ENCODE measurements at places on chromosomes 2 and 18.

GRCh38 chr2:7744827-7745226, 827.6 kb downstream of the RNF144A start:
- no peak for DNase-seq

GRCh38 chr2:70648961-70649360, 95.3 kb upstream of the TGFA start:
- no peak for DNase-seq

DNA sequence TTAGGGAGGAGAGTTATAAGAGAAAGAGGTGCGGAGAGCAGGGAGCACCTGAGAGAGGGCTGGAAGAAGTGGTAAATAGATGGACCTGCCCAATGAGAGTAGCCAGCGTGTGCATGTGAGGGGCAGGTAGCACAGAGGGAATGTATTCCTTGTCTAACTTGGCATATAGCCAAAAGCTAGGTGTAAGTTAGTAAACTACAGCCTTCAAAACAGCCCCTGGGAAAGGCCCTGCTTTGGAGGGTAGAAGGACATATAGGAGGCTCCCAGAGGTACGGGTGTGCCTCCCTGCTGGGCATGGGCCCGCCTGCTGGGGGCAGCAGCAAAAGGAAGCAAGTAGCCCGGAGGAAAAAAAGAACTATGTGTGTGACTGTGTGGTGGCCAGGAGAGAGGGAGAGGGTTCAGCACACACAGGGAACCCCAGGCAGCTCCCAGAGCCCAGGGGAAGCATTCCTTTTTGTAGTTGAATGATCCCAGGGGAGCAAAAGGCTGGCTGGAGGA, 48.0 kb downstream of the TCF7L1 start:
- no peak for DNase-seq

- DNase-seq = no peak
Measured at GRCh38 chr18:29378651-29379136, 1201.8 kb upstream of the CDH2 start.

DNA sequence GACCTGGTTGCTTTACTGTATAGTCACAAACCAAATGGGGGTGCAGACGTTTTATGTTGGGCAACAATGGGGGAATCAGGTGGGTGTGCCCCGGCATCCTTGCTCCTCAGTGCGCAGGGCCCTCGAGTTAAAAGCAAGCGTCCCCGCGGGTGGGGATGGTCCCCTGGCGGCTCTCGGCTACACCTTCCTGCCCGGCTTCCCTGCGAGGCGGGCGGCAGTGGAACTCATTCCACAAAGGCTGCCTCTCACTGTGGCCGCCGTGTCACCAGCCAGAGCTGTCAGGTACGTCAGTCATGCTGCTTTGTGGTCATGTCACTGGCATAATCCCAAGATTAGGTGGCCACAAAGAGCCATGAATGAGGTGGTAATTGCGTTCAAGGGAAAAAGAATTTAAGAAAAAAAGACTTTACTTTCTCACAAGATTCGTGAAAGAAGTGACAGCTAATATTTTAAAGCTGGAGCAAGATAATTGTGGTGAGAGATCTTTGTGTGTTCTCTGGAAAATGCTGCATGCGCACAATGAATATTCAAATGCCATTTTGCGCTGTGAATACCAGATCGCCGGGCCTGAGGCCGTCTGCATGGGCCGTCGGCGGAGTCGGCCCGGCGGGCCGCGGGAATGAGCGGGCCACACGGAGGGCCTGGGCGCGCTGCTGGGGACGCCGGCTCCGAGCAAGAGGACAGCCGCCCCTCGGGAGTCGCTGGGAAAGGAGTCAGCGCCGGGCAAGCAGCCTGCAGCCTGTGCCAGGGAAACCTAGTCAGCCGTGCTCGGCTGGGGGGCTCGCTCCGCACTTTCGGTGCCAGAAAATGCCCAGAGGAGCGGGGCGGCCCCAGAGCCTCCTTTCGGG, 82.3 kb upstream of the LDLRAD4 start:
- peak; percentile 11 for DNase-seq

GRCh38 chr18:9340472-9340871, 5.9 kb downstream of the TWSG1 start:
- no peak for DNase-seq

DNA sequence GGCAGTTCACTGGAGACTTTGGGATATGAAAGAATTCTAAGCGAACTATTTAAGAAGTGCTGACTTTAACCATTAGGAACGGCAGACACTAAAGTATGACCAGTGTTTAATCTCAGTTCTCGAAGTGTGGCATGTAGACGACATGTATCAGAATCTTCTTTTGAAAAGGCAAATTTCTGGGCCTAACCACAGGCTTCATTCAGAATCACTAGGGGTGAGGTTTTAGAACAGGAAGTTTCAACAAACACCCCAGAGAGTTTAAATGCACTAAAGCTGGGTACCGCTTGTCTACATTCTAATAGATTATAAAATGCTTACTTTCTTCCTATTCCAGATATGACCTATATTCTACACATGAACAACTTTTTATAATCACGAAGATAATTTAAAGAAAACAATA, 180.3 kb downstream of the ANKRD44 start:
- DNase-seq = no peak

GRCh38 chr2:71876542-71877451, 270.9 kb downstream of the CYP26B1 start:
- no peak for DNase-seq

DNA sequence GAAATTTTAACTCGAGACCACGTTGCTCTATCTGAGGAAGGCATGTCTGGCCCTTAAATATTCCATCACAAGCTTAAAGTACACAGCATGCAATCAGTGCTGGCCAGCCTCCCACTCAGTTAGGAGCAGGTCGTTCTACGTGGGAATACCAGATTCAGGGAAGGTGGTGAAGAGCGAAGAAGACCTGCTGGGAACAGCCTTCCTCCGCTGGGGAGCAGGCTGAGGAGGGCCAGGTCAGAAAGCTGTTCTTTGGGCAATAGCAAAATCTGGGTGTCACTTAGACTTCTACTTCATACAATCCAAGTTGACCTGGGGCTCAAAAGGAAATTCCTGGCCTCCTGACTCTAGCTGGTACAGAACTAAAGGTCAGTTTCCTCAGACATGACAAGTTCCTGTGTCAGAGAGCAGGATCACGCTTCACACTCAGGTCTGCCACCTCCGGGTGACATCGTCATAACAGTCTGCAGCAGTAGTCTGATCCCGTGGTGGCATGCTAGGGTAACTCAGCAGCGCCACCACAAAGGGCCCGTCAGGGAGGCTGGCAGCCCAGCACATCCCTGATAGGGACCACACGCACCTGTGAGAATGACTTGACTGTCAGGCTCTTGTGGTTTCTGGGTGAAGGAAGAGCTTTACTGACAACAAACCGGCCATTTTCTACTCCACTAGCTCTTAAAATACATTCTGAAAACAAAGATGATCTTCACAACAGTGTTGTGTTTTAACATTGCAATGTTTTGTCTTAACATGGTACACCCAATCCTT, 35.2 kb upstream of the NAPG start:
- DNase-seq = no peak

DNA sequence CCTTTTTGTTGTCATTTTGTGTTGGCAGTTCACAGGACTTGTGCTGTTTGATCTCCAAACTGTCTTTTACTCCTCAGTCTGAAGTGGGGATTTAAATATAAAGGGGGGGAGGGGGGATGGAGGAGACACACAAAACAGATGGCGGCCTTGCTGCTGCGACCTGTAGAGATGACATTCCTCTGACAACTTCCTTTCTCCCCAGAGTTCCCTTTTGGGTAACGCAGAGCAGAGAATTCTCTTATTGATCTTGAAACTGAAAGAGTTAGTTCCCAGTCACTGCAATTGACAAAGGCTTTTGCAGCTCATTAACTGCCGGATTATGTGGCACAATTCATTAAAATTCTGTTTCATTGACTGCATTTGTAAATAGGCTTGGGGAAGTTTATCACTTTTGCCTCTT, 279.3 kb downstream of the TSN start:
- no peak for DNase-seq

DNA sequence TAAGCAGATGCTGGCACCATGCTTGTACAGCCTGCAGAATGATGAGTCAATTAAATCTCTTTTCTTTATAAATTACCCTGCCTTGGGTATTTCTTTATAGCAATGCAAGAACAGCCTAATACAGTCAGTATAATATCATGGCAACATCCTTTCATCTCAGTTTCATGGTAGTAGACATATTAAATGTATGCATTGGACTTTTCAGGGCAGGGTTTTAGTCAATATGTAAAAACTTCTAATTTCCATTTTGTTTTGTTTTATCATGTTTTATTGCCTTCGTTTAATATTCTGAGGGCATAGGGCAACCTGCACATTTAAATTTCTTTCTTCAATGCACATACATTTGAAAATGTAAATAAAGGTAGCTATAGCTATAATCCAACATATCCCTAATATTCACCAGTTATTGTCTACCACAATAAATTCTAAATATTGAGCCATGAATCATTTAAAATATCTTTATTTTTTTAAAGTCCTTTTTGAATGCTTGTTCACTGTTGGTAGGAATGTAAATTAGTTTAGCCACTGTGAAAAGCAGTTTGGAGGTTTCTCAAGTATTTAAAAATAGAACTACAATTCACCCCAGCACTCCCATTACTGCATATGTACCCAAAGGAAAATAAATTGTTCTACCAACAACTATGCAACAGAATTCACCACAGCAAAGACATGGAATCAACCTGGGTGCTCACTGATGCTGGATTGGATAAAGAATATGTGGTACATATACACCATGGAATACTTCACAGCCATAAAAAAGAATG, 41.8 kb upstream of the GRB14 start:
- DNase-seq = no peak

- DNase-seq = peak; percentile 46
Measured at GRCh38 chr2:151106805-151107506, 154.7 kb downstream of the RBM43 start.

GRCh38 chr18:67973916-67974315, 457.4 kb upstream of the DSEL start:
- DNase-seq = peak; percentile 11

DNA sequence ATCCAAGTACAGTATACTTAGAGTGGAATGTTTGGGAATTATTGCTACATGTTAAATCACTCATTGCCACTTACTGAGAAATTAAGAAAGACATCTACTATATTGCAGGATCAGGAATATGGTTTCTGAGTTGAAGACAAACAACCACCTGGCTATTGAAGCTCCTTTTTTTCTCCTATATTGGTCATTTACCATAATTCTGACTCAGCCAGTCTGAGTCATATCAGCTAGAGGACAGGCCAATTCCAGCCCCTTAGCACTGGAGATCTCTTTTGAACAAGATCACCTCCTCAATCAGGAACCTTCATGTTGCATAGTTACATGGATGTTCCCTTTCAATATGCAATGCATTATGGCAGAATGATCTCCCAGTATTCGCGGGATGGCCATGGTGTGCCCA, 42.7 kb upstream of the CDH19 start:
- peak; percentile 27 for DNase-seq

- DNase-seq = no peak
Measured at GRCh38 chr2:29041161-29041660, 33.1 kb downstream of the PCARE start.

DNA sequence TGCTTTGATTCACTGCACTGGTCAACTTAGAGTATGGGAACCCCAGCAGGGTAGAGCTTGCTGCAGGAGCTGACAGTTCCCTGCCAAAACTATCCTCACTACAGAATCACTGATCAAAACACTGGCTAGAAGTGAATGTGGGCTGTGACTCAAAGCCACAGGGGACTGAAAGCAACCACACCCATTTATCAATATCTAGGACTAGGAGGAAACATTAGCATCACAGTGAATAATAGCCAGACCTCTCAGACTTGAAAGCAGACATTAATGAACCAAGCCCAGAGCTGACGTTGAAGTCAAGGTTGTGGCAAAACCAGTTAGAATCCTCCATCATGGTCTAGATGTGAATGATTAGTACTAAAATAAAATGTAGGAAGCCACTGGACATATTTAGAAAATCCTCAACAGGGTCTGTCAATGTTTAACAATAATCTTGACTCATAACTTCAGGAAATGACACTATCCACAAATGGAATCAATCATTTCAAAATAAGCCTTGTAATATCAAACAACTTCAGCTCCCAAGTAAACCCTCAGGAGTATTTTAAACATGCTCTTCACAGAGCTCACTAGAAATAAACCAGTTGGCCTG, 131.4 kb downstream of the CDH20 start:
- DNase-seq = peak; percentile 84

GRCh38 chr2:2333076-2333475, 2.0 kb upstream of the MYT1L start:
- DNase-seq = no peak

GRCh38 chr2:157764386-157764785, 111.7 kb downstream of the ACVR1 start:
- no peak for DNase-seq

- no peak for DNase-seq
Measured at GRCh38 chr18:32346671-32347070, 124.0 kb downstream of the GAREM1 start.

DNA sequence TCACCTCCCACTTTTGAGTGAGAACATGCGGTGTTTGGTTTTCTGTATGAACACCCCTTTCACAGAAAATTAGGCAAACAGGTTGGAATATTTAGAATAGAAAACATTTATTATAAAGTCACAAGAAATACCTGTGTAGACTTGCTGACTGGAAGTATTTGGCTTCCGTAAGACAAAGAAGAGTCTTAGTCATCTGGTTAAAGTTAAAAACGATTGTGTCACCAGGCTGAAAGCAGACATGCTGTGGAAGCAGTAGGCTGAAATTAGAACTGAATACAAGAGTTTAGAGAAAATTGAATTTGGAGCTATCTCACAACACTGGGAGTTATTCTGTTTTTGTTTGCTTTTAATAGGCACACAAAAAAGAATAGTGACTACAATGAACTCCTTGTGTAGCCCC, 16.2 kb upstream of the CLASP1 start:
- no peak for DNase-seq

DNA sequence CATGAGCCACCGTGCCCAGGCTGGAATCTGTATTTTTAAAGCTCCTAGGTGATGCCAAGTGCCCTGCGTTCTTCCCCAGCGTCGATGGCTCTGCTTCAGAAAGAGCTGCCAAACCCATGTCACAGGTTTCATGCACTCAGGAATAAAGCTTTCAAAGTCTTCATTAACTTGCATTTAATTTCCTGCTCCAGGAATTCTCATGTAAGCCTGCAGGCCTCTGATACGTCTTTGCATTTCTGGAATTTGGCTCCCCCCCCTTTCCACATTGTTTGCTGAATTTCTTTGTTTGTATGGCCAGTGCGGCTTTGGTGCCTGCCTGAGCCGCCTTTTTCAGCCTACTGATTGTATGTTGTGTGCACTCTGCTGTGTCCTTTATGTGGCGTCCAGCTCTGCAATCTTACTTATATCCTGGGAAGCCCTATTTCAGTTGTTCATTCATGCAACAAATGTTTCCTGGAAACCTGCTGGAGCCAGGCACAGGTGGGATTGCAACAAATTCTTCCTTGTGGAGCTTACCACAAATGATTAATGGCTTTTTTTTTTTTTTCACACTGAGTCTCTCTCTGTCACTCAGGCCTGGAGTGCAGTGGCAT, 17.9 kb upstream of the OTOF start:
- DNase-seq = no peak

GRCh38 chr2:145511946-145512345, 992.0 kb upstream of the ZEB2 start:
- DNase-seq = no peak

DNA sequence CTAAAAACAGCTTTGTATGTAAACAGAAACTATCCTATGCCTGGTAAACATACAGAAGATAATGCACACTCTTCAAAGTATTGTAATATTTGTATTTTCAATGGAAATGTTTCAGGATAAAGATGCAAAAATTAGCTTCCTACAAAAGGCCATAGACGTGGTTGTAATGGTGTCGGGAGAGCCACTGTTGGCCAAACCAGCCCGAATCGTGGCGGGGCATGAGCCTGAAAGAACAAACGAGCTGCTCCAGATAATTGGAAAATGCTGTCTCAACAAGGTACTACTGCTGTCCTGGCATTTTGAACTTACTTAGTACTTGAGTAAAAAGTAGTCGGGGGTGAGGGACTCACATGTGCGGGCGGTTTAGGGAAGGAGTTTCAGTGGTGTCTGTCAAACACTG, 5.4 kb downstream of the TRAF3IP1 start:
- no peak for DNase-seq

Data from fibroblast of upper back skin (primary cell).